ENCODE measurements at places on chromosomes 6 and 20. TPM values are rescaled to one million over a fixed set of nuclear protein-coding genes. Genes with fewer than 3 reads are reported as not detected.

DNA sequence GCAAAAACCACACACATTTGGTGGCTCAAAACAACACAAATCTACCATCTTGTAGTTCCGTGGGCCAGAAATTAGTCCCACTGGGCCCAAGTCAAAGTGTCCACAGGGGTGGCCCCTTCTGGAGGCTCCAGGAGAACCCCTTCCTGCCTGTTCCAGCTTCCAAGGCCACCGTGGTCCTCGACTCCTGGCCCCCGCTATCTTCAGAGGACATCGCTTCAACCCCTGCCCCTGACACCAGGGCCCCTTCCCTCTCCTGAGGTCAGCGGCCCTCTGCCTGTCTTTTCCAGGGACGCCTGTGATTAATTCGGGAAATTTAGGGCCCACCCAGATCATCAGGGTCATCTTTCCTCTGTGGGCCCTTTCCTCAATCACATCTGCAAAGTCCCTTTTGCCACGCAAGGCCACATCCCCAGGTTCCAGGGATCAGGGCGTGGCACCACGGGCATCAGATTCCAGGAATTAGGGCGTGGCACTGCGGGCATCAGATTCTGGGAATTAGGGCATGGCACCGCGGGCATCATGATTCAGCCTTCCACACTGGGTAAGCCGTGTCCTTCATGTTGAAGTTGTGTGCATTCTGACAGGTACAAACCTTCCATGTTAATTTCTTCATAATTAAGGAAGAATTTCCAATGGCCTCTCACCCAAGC lies 59.9 kb upstream of the SMOC2 start:
- no peak for DNase-seq

- no peak for DNase-seq
These were observed 86.2 kb upstream of the ARID1B start for GRCh38 chr6:156691018-156691417.

GRCh38 chr20:36010825-36011224 lies 42.4 kb downstream of the CNBD2 start:
- DNase-seq, result no peak

DNA sequence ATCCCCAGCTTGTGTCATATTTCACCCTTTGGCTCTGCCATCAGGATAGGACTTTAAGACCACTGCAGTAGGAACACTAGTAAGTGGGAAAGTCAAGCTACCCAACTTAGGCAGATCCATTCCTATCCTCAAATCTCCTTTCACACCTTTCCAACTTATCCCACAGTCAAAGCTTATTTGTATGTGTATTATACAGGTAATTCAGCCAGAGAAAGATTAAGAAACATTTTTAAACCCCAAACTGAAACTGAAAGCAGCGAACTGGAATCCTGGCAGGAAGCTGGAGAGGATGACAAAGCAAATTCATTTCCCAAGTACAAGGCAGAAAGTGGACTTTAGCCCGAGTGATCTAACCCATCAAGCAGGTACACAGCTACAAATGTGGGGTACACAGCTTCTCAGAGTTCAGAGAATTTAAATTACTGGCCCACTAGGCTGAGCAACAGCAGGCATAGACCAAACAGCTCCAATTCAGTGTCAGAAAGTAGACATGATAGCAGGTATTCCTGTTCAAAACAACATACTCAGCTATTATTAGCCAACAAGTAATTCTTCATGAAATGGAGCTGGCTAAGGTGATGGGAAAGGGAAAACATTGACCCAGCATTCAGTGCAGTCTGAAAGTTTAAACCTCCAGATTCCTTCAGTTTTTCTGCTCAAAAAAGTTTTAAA lies 39.1 kb downstream of the ILRUN start:
- DNase-seq, result peak; percentile 66

- no peak for DNase-seq
These were observed 12.7 kb upstream of the GMDS start for GRCh38 chr6:2258112-2258511.

DNA sequence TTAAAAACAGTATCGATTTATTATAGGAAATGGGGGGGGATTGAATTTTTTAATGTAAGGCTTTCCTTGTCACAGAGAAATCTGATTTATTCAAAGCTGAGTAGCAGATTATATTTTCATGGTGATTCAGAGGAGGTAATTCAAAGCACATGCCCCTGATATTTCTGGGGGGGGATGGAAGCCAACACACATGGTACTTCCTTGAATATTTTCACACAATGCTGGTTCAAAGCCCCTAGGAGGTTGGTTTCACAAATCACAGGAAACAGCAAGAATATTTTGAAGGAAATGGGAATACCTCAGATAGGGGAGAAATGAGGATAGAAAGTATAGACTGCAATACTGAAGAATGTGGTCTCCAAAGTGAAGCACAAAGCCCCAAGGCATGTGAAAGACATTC lies 98.8 kb downstream of the RTN4IP1 start:
- DNase-seq, result no peak

DNA sequence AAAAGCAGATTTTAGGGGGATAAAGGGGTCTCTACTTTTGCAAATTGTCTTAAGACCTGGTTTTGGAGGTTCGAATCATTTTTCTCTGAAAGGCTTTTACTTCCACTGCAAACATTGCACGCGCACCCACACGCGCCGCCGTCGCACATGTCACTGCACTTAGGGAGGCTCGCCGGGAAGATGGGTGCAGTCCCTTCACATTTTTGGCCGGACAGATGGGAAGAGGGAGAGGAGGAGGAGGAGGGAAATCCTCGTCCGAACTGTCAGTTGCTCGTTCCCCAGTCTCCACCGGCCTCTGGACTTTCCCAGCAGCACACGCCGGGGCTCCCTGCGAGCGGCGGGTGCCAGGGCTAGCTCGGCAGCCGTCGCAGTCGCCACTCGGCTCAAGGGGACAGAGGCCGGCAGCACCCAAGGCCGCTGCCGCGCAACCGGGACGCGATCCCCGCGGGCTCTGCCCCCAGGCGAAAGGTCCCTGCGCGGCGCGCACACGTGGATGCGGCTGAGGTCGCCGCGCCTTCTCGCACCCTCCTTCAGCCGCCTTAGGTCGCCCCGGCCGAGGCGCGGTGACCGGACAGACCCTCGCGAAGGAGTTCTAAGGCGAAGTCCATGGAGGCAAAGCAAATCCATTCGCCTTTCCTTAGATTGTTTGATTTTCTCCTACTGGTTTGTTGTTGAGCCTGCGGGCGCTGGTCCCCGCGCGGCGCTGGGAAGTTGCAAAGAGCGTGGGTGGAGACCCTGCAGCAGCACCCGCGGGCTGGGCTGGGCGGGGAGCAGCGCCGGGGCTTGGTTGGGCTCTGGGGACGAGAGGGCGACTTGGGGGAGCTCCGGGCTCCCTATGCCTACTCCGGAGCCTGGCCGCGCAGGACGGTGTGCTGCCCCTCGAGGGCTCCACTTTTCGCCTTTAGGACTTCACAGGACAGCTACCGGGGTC lies 1.2 kb downstream of the MYB start:
- no peak for DNase-seq

- no peak for DNase-seq
These were observed 30.7 kb downstream of the LY86 start for GRCh38 chr6:6619021-6619794.

- DNase-seq, result no peak
These were observed 72.1 kb downstream of the SLC24A3 start for GRCh38 chr20:19284400-19285178.

DNA sequence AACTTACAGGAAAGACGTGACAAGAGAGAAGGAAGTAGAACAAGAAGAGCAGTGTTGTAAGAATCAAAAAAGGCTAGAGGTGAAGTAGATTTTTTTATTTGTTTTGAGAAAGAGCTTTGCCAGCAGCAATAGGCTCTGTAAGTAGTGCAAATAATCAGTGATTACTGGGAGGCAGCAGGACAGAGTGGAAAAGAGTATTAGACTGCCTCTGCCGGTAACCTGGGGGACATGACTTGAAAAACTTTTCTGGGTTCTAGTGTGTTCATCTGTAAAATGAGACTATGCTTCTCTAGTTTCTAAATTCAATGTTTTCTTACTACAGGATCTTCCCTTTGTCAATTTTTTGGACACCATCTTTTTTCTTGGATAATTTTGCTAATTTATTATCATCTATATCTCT lies 5.8 kb upstream of the IRAK1BP1 start:
- no peak for DNase-seq

DNA sequence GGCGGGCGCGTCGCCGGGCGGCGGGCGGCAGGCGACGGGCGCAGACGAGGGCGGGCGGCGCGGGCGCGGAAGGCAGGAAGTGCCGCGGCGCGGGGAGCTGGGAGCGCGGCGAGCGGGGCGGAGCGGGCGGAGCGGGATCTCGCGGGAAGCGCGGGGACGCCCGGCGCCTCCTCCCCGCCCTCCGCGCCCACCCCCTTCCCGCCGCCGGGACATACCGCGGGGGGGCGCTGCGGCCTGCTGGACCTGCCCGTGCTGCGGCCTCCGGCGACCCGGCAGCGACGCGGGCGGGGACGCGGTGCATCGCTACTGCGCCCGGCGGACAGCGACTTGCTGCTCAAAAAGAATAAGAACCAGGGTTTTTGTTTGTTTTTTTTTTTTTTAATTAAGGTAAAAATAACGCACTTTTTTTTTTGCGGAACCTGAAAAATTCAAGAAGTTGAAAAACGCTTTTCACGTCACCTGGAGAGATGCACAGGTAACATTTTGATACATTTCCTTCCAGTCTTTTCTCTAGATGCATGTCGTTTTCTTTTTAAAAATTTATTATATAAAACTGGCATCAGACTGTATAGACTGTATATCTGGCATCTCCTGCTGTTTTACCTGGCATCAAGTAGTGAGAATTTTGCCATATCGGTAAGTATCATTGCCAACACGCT lies at the start of gene CENPB:
CENPB (minus strand) TSS at position 76 of the 659 bp plus-strand sequence. CDS start 257 bp downstream, outside the sequence.
- no peak for DNase-seq

GRCh38 chr20:25551413-25552215 lies 33.7 kb downstream of the NINL start:
- no peak for DNase-seq

- DNase-seq, result no peak
These were observed 306.6 kb downstream of the EPM2A start for GRCh38 chr6:145428706-145429105.

DNA sequence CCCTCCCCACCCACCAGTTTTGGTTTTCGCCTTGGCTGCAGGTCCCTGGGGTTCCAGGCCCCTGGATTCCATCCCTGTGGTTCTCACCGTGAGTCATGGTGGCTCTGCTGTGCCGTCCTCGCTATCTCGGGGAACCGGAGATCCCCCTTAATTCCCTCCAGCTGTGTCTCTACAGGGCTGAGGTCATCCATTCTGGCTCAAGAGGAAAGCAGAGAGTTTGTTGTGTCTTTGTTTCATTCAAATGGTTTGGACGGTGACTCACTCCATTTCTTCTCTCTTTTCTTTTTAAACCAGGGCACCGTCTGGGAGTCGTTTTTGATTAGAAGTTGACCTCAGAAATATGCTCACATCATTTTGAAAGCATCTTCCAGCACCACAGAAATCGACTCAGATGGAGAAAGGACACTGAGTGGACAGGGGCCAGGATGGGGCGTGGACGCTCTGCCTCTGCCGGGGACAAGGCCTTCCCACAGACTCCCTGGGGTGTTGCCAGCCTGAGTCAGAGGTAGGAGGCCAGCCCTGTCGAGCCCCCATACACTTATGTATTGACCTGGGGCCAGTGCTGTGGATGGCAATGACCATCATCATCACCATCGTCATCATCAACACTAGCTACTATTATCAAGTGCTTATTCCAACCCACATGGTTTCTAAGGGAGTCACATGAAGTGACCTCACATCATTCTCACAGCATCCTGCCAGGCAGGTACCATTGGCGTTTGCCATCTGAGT lies 176.2 kb downstream of the NFATC2 start:
- peak; percentile 99 for DNase-seq

DNA sequence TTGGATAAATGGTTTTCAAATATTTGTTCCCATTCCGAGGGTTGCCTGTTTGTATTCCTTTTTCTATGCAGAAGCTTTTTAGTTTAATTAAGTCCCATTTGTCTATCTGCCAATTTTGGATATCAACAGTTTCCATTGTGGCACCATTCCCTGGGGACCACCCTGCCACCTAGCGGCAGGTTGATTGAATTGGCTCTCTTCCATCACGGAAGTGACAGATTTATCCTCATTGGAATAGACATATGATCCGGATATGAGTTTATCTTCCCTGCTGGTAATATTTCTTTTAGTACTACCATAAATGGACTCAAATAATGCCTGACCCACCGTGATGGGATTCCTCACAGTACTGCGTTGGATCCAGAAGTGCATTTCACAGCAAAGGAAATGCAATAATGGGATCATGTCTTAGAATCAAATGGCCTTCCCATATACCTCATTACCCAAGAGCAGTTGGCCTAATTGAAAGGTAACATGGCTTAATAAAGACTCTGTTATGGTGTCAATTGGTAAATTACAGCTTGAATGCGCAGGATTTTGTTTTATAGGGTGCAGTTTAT lies 327.0 kb downstream of the BMP2 start:
- no peak for DNase-seq

DNA sequence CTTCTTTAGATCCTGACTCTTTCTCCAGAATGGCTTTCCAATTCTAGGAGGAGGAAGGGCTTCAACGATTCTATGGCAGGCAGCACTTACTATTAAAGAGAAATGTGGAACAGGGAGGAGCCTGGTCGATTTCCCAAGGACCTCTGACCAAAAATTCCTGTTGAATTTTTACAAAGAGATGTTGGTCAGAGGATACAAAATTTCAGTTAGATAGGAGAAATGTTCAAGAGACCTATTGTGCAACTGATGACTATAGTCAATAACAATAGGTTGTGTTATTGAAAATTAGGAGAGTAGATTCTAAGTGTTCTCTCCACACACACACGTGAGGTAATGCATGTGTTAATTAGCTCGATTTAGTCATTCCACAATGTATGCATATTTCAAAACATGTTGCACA lies 130.1 kb upstream of the TNFAIP3 start:
- DNase-seq, result no peak

DNA sequence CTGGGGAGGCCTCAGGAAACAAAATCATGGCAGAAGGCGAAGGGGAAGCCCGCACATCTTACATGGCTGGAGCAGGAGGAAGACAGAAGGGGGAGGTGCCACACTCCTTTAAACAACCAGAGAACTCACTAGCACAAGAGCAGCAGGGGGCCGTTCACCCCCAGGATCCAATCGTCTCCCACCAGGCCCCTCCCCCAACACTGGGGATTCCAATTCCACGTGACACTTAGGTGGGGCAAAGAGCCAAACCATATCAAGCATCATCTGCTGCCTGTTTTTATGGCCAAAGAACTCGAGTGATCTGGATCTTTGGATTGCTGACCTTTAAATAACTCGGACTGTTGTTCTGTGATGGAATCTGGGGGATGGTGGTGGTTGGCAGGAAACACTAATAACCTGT lies 28.0 kb downstream of the PNLDC1 start:
- DNase-seq, result no peak

DNA sequence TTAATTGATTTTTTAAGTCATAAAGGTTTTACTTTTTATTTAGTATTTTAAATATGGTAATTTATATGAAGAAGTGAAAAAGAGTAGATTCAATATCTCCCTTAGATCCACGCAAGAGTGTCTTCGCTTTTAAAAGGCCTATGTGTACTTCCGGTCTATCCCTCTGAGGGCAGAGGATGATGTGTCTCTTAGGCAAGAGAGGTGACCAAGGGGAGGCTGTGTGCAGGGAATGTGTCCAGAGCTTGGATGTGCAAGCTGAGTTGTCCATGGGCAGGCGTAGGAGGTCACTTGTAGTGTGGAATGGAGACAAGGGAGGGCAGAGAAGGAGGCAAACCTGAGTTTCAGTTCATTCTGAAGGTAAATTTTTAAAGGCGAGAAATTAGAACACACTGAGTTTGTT lies 113.9 kb downstream of the CRYBG1 start:
- DNase-seq, result no peak

GRCh38 chr6:27531772-27532459 lies 59.0 kb upstream of the ZNF184 start:
- DNase-seq, result no peak

GRCh38 chr6:65997539-65997938 lies 290.5 kb upstream of the EYS start:
- DNase-seq, result no peak

Gene SLC17A1
- polyA plus RNA-seq, result not detected

Gene GPRC6A
- not detected for polyA plus RNA-seq

Gene FNDC1
- polyA plus RNA-seq, result 0.01 TPM
